ENCODE measurements at places on chromosomes 1 and 21.

DNA sequence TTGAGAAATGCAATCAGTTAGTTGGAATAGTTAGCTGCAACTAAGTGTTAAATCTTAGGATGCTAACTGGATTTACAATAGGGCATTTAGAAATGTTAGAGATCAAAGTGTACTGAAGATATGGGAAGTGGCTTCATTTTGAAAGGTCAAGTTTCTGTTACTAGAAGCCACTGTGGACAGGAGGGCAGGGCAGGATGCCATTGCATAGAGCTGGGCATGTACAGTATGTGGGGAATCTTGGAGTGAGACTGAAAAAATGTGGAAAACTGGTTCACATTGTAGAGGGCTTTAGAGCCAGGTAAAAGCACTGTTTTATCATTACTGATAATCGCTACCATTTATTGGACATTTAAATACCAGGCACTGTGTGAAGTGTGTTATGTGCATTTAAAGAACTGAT, 31.0 kb downstream of the ARID1A start:
- DNase-seq, result no peak

DNA sequence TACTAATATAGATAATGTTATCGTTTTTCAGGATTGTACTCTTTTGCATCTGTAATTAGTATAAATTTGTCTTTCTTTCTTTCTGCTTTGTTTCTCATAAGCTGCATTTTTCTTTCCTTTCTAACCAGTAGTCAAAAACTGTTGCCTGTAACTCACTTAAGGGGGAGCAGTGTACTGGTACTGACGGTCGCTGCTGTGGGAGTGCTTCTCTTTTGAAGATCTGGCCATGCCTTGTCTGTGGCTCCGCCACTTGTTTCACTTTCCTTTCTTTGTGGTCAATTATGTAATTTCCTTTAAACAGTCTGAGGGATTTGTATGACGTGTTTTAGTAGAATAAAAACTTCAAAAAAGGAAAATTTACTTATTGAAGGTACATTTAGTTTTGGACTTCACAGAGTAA, 37.0 kb downstream of the MIA3 start:
- DNase-seq, result peak; percentile 61

GRCh38 chr1:147721716-147722115, 38.7 kb downstream of the GJA5 start:
- no peak for DNase-seq

GRCh38 chr1:109111386-109112055, 2.4 kb upstream of the ELAPOR1 start:
- no peak for DNase-seq

- DNase-seq, result no peak
Observed at GRCh38 chr1:195530961-195531360, 1077.3 kb downstream of the KCNT2 start.

- no peak for DNase-seq
Observed at GRCh38 chr1:180131510-180131909, 23.2 kb upstream of the QSOX1 start.

- no peak for DNase-seq
Observed at GRCh38 chr1:214107322-214108096, 119.7 kb downstream of the PROX1 start.

DNA sequence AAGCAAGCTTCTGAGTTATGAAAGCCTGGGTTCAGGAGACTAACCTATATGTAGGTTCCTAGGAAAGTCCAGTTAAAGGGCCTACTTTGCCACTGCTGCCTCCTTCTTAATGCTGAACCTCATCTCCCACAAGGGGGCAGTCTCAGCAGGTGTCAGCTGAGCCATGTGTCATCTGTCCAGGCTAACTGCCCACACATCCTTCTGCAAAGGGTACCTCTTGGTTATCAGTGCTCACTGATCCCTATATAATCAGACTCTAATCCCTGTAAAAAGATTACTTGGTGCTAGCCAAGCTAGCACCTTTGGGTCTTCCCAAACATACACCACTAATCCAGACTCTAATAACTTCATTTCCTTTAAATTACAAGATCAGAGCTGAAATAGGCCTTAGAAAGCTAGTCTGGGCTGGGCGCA, 9.0 kb downstream of the PRDX1 start:
- peak; percentile 29 for DNase-seq

DNA sequence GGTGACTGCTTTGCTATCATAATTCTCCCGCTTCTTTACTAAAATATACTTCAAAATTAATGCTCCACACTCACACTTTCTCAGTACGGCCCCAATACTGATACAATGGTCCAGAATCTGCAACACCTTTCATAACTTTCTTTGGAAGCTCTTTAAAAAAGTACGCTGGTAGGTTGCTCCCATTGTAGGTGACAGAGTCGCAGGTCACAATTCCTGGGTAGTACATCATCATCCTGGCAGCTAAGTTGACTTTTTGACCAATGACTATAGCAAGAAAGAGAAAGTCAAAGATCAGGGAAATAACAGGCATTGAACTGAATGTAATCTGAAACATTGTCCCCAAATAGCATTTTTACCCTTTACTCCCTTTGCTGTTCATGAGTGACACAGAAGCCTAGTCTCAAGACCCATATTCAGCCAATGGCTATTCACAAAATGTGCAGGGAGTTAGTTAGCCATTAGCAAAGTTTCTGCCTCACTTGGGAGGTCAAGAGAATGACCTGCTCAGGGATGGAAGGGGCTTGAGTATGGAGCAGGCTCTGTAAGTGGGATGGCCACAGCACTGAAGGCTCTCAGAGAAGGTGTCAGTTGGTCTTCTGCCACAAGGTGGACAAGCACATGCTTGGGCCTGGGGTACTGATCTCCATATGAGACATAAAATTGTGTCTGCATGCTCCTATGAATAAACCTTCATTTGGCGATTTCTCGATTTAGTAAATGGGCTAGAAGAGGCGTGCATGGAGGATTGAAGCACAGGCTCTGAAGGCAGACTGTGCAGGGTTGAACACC, 35.4 kb downstream of the ADCY10 start:
- DNase-seq, result no peak

- DNase-seq, result no peak
Observed at GRCh38 chr1:18090636-18091035, 17.0 kb upstream of the IGSF21 start.

GRCh38 chr1:228837817-228838716, 102.8 kb downstream of the RHOU start:
- no peak for DNase-seq

- no peak for DNase-seq
Observed at GRCh38 chr1:234533975-234534876, 55.2 kb upstream of the TARBP1 start.

- DNase-seq, result no peak
Observed at GRCh38 chr1:85351202-85351828, 74.9 kb upstream of the BCL10 start.

DNA sequence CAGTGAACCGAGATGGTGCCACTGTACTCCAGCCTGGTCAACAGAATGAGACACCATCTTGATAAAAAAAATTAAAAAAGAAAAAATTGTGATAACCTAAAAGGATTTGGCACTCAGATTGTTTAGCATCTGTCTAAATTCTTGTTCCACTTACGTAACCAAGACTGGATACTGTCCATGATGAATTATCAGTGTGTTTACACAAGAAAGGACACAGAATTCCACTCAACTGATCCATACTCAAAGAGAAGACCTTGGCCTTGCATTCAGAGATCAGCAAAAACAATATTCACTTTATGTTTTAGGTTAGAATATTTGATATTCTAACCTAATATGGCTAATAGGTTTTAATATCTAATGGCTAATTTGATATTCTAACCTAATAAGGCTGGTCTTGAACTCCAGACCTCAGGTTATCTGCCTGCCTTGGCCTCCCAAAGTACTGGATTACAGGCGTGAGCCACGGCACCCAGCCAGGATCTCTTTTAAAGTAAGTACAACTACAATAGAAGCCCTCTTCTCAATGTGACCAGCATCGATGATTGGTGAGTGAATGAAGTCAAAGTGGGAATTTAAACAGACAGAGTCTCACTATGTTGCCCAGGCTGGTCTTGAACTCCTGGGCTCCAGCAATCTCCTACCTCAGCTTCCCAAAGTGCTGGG, 43.1 kb upstream of the COX20 start:
- no peak for DNase-seq

DNA sequence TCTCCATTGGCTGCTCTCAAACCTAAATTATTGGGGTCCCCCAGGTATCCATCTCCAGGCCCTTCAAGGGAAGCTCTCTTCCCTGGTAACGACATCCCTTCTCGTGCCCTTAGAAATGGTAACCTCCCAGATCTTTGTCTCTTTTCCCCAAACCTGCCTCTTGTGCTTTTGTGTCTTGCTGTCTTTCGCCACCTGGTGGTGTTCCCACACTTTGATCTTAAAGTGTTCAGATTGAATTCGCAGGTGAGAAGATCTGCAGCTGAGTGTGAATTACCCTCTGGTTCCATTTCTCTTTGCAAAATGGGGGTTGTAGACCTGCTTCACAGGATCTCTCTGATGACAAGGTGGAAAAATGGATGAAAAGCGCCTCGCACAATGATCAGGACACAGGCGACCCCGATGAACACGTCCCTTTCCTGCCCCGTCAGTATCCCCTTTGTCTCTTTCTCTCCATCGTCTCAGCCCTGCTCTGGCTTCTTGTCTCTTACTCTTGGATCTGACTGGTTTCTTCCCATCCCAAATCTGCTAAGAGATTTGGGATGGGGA, 53.1 kb downstream of the DOP1B start:
- DNase-seq, result peak; percentile 26

DNA sequence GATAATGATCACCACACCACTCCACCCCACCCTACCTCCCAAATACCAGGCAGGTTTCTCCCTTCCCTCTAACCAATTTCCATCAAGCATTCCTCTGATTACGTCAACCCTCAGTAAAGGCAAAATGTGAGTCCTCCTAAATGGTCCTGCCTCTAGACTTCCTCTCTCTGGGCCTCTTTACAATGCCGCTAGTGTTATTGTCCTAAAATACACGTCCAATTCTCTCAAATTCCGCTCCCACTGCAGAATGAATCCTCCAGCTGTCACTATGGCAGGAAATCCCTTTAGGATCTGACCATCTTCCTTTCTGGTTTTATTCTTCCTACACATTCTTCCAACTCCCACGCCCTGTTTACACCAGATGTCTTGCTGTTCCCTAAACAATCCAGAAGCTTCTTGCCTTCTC, 68.7 kb downstream of the DEGS1 start:
- no peak for DNase-seq

DNA sequence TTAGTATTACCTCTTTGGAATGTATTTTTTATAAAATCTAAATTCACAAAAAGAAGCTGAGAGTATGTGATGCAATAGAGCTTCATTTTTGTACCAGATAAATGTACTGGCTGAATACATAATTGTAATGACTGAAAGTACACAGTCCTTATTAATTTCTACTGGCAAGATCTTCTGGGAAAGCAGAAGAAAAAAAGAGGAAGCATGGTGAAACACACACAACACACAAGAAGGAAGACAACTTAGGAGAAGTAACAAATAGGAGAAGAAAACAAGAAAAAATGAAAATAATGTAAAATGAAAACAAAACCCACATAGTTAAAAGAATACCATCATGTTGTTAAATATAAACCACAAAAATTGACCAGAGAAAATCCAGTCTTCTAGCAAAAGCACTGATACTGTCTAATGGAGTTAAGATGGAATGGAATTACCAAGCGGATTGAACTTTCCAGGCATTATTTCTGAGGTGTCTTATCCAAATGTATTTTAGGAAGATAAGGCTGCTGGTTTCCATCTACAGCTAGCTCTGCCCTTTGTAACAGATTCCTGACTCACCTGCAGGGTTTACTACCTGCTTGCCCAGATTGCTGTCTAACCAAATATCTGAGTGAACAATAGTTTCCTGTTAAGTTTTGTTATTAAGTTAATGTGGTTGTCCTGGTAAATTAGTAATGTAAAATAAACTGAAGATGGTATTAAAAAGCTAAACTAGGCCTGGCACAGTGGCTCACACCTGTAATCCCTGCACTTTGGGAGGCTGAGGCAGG, 4.5 kb upstream of the COP1 start:
- no peak for DNase-seq

GRCh38 chr1:18955131-18955440, 1.4 kb downstream of the IFFO2 start:
- DNase-seq, result no peak

DNA sequence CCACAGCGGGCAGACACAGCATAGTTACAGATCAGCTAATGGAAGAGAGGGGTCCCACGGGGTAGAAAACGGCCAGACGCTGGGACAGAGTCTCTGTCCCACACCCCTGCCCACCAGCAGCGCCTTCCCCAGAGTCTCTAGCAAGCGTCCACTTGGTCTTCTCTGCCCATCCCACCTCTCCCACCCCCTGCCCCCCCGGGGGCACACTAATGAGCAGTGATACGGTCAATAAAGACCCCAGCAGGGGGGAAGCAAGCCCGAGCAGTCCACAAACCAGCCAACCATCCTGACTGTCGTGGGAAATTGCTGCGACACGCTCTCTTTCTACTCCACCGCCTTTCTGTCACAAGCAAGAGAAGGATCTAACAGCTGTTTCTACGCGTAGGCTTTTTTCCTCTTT, 374.7 kb downstream of the NPHP4 start:
- no peak for DNase-seq
